Stimulated activated CD4-positive, alpha-beta T cell treated with anti-CD3 and anti-CD28 coated beads, Interleukin-4, amount 100 ng/mL, for 1 hour (primary cell): ENCODE measurements at places on chromosomes 6 and 20.
A peak's percentile ranks its signal among the peaks of the same experiment; 100 is the strongest.

DNA sequence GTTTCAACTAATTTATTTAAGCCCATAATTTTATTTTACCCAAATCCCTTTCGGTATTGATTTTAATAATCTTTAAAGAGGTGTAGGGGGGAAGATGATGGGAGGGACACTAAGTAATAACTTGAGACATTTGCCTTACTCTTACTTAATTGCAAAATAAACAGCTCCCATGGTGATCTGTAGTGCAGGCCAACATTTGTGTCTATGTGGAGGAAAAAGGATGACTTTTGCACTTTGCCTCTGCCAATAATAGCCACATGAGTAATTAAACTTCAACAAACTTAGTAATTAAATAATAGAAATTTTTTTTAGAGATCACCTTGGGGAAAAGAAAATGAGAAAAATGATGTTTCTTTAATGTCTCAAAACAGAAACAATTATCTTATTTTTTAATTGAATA lies 29.9 kb upstream of the CD2AP start:
- DNase-seq = no peak

DNA sequence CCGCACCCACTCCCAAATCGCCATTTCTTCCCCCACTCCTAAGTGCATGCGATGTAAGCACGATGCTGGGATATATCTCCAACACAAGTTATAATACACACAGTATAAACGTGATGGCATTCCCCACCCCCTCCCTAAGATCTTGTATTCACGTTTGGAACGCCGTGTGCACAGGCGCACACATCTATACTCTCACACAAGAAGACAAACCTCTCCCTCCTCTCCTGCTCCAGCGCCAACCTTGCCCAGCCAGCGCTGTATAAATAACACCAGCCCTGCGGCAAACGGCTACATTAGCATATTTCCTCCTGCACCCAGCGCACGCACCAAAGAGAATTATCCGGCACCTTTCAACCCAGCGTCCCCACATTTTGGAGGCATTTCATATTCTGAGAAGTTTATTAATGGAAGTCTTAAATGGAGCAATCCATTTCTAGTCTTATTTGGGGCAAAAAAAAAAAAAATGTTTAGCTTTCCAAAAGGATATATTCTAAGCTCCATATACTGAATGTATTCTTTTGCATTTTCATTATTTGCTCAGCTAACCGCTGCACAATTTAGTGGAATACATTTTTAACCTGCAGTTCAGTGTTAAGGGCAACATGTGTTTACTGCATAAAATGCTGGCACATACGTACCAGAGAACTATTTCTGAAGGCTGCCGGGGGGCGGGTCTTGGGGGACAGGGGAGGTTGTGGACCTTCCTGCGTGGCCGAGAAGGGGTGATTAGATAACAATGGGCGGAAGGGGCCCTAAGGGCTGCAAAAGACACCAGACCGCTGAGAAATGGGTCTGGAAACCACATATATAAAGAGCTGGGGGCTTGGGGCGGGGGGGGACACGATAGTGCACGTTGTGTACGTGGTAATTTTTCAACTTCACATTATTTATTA lies 1.1 kb upstream of the SLC22A23 start:
- DNase-seq = peak; percentile 18

DNA sequence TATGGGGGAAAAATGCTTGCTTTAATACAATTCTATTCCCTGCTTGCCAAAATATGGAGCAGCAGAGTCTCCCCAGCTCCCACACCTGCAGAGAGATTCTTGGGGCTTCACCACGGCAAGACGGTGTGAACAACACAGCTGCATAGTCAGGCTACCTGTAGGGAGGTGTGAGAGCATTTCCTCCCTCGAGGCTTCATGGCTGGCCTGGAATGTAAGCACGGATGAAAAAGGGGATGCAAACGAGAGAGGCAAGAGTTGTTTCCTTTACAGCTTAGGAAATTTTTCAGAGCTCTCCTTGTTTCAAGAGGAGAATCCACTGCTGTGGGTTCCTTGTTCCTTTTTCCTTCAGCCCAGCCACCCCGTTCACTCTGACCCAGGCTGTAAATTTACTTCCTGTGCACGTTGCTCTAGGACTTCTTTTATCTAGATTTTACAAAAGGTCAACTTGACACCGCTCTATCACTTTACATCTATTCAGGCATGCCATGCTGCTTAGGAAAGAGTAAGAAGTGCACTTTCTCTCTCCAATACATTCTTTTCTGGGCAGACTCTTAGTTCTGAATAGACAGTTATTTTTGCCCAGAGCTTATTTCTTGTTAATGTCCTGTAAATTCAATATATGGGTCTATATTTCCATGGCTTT lies 197.1 kb downstream of the KHDC1L start:
- no peak for DNase-seq

- DNase-seq = no peak
Observed at GRCh38 chr20:12171923-12172524, 254.3 kb downstream of the BTBD3 start.

DNA sequence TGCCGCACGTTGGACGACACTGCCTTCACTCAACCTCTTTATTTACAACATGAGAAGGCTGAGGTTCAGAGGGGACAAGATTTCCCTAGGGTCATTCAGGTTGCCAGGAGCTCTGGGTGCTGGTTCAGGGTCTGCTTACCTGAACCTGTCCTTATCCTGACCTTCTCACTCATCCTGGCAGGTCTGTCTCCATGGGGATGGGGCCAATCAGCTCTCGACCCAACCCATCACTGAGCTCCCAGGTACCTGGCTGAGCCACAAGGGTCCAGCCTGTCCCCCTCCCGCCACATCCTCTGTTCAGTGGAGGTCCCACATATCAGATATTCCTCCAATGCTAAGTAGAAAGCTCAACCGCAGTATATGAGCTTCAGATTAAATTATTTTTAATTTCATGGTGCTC lies 225.6 kb downstream of the ANKRD60 start:
- DNase-seq = no peak

- DNase-seq = no peak
Observed at GRCh38 chr6:25181923-25182322, 97.3 kb upstream of the CARMIL1 start.

DNA sequence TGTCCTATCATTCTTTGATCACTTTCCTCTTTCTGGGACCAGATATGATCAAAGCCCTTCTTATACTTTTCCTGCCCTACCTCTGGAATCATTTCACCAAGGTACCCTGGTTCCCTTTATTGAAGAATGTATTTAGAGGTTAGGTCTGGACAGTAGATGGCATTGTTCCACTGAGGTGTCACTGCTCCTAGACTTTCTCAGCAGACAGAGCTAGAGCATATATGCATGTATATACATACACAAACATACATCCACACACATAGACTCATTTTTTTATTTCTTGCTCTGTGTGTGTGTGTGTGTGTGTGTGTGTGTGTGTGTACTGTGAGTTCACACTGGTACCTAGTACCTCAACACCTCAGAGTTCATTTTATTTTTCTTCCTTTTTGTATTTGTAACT lies 40.9 kb downstream of the PTPRA start:
- no peak for DNase-seq

- DNase-seq = no peak
Observed at GRCh38 chr20:48825566-48825920, 2.3 kb downstream of the PREX1 start.

DNA sequence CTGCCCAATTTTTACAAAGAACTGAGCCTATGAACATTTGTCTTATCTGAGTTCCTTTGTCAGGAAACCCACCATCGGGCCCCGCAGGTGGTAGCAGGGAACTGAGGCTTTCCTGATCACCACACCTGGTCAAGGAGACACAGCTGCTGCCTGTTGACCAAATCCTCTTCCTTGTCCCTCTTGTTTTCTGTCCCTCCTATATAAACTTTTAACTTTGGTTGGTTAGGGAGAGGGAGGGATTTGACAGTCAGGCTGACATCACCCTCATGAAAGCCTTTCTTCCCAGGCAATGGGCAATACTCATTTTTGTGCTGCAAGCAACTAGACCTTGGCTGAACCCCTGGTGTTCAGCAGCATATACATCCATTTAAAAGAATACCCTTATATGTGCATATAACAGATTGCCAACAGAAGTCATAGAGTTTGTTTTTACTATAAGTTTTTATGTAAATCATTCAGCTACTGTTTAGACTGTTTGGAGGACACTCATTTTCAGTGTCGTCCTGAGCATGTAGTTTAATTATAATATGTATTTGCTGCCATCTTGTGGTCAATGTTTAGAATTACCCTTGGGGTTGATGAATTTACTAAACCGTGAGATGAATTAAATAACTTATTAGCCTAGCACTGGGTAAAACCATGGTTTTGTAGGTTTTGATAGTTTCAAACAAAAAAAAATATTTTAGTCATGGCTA lies 17.0 kb downstream of the CRISP1 start:
- no peak for DNase-seq

GRCh38 chr6:40022867-40023266 lies 88.6 kb upstream of the MOCS1 start:
- DNase-seq = no peak

GRCh38 chr6:125984311-125984710 lies 2.0 kb upstream of the TRMT11 start:
- no peak for DNase-seq

DNA sequence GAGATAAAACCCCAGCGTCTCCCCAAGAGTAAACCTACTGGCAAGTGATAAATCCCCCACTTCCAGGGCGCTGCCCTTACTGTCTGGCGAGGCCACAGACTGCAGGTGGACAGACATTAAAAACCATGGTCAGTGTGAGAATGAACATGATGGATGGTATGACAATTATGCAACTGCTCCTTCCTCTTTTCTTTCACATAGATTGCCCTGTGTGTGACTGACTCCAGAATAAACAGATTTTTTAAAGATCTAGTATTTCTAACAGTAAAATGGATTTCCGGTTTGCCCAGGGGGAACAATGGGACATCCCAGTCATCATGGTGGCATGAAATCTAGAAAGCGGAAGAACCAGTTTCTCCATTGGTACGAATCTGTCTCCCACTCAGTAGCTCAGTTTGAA lies 153.7 kb downstream of the FOXC1 start:
- no peak for DNase-seq

DNA sequence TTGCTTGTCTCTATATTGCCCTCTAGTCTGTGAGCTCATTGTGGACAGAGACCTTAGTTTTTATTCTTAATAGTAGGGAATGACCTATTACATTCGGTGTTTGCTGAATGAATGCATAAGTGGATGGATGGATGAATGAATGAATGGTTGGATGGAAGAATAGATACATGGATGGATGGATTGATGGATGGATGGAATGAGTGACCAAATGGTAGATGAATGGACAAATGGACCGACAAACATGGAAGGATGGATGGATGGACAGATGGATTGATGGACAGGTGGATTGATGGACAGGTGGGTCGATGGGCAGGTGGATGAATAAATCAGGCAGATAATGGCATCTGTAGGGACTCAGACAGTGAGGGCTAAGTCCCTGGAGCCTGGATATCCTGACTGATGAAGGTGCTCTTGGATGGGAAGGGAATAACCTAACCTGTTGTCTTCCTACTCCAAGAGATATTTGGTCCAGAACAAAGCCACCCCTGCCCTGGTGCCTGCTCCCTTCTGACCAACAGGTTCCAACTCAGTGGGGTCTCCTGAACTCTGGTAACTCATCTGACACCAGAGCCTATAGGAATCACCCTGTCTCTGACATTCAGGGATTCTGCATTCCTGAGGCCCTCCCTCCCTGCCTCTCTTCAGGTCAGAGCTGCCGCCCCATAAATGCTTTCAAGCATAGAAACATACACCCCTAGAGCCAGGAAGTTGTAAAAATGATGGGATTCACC lies 9.6 kb upstream of the CCN5 start:
- DNase-seq = no peak

DNA sequence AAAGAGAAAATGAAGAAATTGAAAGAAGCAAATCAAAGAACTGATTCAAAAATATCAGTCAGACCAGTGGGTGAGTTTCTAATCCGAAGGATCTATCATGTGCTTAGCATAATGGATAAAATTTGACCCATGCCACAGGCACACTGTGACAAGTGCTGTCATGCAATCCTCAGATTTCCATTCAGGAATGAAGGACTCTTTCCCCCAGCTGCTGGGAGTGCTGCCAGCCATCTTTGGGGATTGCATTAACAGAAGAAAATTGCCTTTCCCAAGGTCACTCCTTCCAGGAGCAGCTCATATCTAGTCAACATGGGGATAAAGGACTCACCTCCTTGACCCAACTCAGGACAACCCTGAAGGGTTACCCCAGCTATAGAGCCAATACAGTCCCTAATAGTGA lies 316.7 kb upstream of the TBX18 start:
- DNase-seq = no peak

DNA sequence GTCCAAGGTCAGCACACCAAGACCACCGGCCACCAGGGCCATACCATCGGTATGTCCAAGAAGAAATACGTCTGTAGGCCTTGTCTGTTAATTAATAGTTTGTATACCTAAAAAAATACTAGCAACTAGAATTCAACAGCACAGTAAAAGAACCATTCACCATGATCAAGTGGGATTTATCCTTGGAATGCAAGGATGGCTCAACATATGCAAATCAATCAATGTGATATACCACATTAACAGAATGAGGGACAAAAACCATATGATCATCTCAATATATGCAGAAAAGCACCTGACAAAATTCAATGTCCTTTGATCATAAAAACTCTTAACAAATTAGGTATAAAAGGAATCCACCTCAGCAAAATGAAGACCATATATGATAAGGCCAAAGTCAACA lies 24.4 kb downstream of the RPP40 start:
- no peak for DNase-seq

DNA sequence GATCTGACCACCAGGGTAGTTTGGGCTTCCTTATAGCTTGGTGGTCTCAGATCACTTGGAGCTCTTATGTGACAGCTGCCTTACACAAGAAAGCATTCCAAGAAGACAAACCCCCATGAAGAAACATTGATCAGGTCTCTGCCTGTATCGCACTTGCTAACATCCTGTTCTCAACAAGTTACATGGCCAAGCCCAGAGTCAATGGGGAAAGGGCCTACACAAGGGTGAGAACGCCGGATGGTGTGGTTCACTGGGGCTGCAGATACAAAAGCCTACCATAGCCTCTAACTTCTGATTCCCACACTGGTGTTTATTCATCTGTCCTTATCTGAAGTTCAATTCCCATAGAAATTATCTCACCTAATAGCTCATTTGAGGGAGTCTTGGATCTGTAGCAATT lies 235.5 kb downstream of the SYNDIG1 start:
- DNase-seq = no peak

- no peak for DNase-seq
Observed at GRCh38 chr6:56692523-56693245, 50.0 kb upstream of the DST start.

- DNase-seq = no peak
Observed at GRCh38 chr6:110310861-110311446, 47.2 kb downstream of the METTL24 start.

GRCh38 chr6:73258721-73259120 lies 4.3 kb downstream of the KHDC1 start:
- no peak for DNase-seq

- no peak for DNase-seq
Observed at GRCh38 chr20:47054945-47055344, 160.3 kb downstream of the EYA2 start.
